A549 treated with Mapracorat at 1 μM for 4 hours (cell line): ENCODE measurements at places on chromosomes 2 and 18. TPM values are rescaled to one million over a fixed set of nuclear protein-coding genes. Genes with fewer than 3 reads are reported as not detected.

Gene TXNDC2
- total RNA-seq: 0.06 to 0.45 TPM (median 0.19 TPM) in 5 replicates

Gene MFSD2B
- total RNA-seq: 0.11 to 0.64 TPM (median 0.59 TPM) in 5 replicates

Gene ANKRD62
- total RNA-seq: not detected in 5 replicates

Gene IL1R1
- 35.9 to 52.2 TPM (median 43.5 TPM) in 5 replicates for total RNA-seq

Gene ECEL1
- total RNA-seq: 0.08 to 0.41 TPM (median 0.19 TPM) in 5 replicates

Gene GTF2A1L
- not detected in 5 replicates for total RNA-seq

Gene FEV
- total RNA-seq: not detected in 5 replicates

Gene SLC8A1
- 0.26 to 0.36 TPM (median 0.34 TPM) in 5 replicates for total RNA-seq

Gene C2orf81
- total RNA-seq: 2.4 to 3.7 TPM (median 2.6 TPM) in 5 replicates

Gene C1QL2
- 0.11 to 0.53 TPM (median 0.31 TPM) in 5 replicates for total RNA-seq

Gene ST6GAL2
- 13.0 to 17.3 TPM (median 16.8 TPM) in 5 replicates for total RNA-seq

Gene EVA1A
- 7.8 to 14.0 TPM (median 9.1 TPM) in 5 replicates for total RNA-seq

Gene SMPD4
- total RNA-seq: 64.7 to 81.5 TPM (median 79.4 TPM) in 5 replicates

Gene CERS6
- 14.2 to 16.8 TPM (median 16.4 TPM) in 5 replicates for total RNA-seq

Gene PRSS56
- total RNA-seq: 0.07 to 0.21 TPM (median 0.12 TPM) in 5 replicates

Gene GNAL
- total RNA-seq: 5.0 to 7.8 TPM (median 6.0 TPM) in 5 replicates

Gene C2orf66
- 0.07 to 0.14 TPM (median 0.09 TPM) in 3 of 5 replicates, not detected in the others for total RNA-seq

Gene PID1
- total RNA-seq: 3.7 to 4.4 TPM (median 4.0 TPM) in 5 replicates

Gene KCTD1
- 35.6 to 39.5 TPM (median 37.9 TPM) in 5 replicates for total RNA-seq

Gene SERPINB13
- not detected in 5 replicates for total RNA-seq

Gene IL36A
- total RNA-seq: not detected in 5 replicates

Gene SERPINB4
- 0.08 to 0.09 TPM in 2 of 5 replicates, not detected in the others for total RNA-seq

Gene ACMSD
- not detected in 5 replicates for total RNA-seq

Gene LRRTM4
- not detected in 5 replicates for total RNA-seq
